ENCODE measurements at places on chromosomes 12 and 14.

DNA sequence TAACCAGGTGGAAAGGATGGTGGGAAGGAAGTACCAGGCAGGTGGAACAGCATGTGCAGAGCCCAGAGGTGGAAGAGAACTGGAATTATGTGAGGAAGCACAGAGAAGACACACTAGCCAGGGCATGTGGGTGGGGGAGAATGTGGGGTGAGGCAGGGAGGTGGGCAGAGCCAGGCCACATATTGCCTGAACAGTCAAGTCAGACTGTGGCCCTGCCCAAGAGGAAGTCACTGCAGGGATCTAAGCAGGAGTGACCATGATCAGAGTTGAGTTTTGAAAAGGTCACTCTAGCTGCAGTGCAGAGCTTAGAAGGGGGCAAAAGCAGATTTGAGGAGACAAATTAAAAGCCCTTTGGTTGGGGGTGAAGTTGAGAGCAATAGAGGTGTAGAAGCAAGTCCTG, 114.0 kb upstream of the SLC38A2 start:
- no peak for DNase-seq

DNA sequence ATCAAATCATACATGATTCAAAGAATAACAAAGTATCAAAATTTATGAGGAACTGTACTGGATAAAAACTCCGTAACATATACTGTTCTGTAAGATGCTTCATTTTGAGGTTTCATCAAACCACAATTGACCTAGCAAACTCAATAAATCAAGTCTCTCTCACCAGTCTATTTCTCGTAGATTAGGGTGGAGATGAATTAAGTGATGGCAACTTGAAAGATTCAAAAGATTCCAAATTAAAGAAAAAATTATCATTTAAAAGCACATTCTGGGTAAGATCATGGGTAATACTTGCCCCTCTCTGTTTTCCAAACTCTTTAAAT, 74.4 kb downstream of the PAPLN start:
- DNase-seq = no peak

DNA sequence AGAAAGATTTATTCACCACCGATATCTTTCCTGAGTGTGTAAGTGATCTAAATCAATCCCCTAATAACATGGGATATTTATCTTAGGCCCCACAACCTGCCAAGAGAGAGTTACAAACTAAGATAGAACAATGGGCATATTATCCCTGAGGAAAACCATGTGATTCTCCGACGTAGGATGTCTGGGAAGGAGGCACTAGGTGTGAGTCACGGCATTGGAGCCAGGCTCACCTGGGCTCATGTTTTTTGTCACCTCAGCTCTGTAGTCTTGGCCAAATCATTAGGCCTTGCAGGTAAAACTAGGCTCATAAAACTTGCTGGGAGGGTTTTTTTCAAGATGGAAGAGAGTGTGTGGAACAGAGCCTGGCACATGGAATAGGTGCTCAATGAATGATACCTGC, 129.7 kb upstream of the PLEKHG7 start:
- DNase-seq = no peak

- DNase-seq = no peak
These were observed 8.8 kb downstream of the DTX1 start for GRCh38 chr12:113065126-113066007.

DNA sequence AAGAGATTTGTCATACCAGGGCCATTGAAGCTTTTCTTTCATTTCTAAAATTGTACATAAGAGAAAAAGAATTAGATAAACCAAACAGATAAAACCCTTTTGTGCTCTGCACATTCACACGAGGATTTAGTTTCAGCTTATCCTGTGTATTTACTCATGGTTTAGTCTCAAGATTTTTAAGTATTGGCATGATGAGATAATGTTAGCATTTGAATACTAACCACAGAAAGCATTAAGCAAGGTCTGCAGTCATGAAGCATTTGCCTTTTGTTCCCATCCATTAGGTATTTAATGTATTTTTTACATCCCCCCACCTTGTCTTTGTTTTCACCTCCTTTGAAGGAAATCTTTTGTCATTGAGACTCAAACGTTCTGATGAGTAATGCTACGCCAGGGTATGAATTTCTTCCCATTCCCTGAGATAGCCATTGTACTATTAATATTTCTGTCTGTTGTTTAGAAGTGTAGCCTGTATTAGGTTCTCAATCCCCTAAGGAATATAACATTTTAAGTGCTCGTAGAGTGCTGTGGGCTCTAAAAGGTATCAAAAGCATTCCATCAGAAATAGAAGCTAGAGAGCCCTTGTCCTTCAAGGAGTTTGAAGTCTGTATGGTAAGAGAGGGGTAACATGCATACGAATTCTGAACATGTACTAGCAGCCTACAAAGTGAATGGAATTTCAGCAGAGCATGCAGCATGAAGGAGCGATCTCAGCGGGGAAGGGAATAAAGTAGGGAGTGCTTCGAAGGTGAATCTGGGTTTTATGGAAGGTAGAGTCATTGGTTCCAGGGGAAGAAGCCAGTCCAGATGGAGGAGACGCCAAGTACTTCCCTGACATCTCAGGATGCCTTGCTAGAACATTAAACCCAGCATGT, 22.3 kb downstream of the CRADD start:
- no peak for DNase-seq

DNA sequence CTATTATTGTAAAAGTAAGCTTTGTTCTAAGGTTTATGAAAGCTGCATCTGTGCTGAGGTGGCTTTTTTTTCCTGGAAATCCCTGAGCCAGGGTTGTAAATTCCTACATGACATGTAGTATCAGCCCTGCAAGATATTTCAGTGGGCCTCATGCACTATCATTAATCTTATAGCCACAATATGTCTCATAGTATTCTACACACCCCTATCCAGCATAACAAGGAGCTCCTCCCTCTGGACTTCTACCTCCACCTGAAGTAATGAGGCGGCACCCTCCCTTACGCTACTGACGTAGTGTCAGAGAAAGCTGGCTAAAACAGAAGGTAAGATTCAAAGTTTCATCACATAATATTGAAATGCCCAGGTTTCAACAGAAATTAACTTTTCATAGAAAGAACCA, 35.5 kb downstream of the SLC5A8 start:
- no peak for DNase-seq

DNA sequence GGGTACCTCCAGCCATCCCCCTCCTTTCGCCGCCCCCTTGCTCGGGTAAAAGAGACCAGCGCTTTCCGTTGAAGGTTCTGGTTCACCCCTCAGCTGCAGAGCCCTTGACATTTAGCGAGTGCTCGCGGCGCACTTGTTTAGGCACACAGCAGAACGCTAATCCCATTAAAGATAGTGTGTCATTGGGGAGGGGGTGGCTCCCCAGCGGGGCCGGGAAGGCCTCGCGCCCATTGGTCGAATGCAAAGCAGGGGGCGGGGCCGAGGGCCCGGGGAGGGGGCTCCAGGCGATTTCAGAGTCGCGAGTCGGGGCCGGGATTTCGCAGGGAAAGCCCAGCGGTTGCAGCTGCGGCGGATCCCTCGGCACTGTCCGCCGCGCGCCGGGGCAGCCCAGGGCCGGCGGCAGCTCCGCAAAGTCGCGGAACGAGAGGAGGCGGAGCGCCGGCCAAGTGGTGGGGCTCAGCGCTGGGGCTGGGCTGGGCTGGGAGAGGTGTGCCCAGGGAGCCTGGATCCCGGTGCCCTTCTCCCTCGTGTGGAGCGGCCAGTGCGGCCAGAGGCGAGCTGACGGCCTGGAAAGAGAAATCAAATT, 122.9 kb downstream of the TSPAN9 start:
- DNase-seq = peak; percentile 72

DNA sequence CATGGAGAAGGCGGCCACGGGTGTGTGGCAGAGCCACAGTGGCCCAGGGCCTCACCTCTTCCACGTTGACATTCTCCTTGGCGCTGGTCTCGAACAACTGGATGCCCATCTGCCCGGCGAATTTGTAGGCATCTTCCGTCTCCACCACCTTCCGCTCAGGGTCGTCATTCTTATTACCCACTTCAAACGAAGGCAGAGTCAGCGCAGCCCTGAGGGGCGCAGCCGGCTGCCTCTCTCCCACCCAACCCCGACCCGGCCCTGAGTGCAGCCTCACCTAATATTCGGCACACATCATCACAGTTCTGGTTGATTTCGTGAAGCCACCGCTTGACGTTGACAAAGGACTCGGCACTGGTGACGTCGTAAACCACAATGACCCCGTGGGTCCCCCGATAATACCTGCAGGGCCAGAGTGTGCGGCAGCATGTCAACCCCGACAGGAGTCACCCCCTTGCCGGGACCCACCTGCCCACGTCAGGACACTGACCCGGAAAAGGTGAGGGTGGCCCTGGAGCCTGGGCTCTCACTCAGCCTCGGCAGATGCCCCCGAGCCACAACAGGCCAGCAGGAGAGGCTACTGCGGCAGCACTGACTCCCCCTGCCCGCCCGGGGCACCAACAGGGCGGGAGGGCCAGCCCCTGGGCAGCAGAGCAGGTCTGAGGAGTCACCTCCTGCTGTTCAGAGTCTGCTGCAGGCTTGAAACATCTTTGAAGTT, 17.6 kb downstream of the RAB35 start:
- DNase-seq = no peak

DNA sequence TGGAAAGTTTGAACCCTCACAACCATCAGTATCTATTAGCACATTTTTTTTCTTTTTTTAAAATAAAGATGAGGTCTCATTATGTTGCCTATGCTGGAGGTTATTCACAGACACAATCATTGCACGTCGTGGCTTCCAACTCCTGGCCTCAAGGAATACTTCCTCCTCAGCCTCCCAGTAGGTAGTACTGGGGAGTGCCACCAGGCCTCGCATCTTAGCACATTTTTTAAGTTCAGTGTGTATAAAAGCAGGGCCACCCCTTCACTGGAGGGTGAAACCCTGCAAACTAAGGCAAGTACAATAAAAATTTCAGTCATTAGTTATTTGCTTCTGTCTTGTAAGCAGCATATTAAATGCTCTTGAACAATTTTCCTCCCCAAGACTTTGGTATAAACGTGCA, 114.2 kb upstream of the SINHCAF start:
- DNase-seq = no peak

- DNase-seq = no peak
These were observed 202.3 kb downstream of the STXBP6 start for GRCh38 chr14:24847568-24848095.

DNA sequence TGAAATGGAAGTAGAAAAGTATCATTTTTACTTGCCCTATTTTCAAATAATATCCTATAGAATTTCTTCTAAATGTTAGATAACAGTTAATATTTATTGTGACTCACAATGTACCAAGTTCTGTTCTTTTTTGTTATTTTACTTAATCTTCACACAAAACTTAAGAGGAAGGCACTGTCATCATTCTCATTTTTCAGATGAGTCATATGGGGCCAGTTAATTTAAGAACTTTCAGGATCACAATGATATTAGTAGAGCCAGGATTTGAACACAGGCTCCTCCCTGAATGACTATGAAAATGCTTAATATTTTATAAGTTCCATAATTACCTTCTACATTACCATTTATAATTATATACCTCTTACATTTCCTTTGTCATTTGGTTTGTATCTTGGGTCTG, 10.4 kb upstream of the TMEM260 start:
- DNase-seq = no peak

DNA sequence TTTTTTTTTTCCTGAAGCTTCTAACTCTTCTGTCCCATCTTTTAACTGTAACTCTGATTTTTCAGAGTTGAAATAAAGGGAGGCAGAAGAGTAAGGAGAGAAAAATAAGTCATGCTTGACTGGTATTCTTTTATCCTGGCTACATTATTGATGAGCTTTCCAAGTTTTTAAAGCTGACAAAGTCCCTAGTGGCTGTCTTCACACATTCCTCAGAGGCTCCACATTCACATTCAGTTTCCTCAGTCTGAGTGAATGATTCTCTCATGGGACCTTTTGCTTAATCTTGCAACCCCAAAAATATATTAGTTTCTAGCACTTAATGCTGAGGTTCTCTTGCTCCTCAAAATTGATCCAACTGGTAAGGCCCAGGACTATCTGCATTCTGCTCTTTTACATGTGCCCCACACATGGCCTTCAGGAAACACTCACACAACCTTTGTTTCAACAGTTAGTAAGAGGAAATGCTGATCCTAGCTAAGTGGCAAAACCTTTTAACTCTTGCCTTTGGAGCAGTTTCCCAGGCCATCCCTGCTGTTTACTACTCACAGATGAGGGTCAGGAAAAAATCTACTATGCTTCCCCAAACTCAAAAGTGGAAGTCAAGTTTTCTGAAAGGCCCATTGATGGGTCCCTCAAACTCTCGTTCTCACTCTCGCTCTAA, 61.7 kb upstream of the SLC6A15 start:
- DNase-seq = no peak

GRCh38 chr12:98260276-98260675, 255.1 kb upstream of the TMPO start:
- DNase-seq = no peak

DNA sequence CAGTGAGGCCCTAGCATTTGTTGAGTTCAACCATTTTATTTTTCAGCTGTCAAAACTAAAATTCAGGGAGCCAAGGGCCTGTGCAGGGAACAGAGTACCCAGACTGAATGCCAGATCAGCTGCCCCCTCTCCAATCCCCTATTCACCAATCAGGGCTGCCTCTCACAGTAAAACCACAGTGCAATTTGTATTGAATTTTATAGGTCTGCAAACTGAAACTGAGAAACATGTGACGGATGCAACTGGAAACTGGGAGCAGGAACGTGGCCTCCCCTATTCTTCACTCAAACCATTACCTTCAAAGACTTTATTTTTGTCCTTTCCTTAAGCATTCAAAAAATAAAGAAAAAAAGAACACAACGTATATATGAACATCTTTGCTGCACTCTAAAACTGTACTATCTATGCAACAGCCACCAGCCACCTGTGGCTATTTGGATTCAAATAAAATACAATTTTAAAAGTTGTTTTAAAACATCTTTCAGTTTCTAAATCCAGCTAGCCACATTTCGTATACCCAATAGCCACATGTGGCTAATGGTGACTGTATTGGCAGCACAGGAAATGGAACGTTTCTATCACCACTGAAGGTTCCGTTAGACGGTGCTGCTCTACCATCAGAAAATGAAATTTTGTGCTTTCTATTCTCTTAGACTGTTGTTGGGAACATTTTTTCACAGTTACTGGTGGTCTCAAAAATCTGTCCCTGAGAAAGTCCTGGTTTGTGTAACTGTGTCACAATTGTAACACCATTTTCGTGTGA, 371.3 kb upstream of the FAR2 start:
- no peak for DNase-seq

DNA sequence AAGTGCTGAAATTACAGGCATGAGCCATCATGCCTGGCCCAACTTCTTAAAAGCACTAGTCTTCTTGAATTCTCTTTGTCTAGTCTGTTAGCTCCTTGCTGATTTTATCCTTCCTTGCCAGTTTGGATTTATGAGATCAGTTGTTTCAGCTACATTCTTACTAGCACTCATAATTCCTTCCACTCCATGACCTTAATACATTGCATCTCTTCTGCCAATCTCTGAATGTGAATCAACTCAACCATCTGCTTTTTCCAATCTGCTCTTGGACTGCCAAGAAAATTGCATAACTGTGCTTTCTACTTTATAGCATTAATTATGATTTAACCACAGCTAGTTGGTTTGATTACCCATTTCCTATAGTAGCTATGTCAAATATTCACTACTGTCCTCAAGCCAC, 14.9 kb upstream of the HEATR5A start:
- no peak for DNase-seq

- DNase-seq = no peak
These were observed 4.5 kb downstream of the DDX47 start for GRCh38 chr12:12817616-12818015.
